ENCODE measurements at places on chromosomes 5 and 9.

GRCh38 chr9:127448112-127448805 is 2.9 kb downstream of the RPL12 start:
- no peak for DNase-seq

GRCh38 chr9:133160742-133161546 is 2.8 kb downstream of the GBGT1 start:
- no peak for DNase-seq

- no peak for DNase-seq
Measured at GRCh38 chr5:130222573-130222972, 318.3 kb downstream of the CHSY3 start.

DNA sequence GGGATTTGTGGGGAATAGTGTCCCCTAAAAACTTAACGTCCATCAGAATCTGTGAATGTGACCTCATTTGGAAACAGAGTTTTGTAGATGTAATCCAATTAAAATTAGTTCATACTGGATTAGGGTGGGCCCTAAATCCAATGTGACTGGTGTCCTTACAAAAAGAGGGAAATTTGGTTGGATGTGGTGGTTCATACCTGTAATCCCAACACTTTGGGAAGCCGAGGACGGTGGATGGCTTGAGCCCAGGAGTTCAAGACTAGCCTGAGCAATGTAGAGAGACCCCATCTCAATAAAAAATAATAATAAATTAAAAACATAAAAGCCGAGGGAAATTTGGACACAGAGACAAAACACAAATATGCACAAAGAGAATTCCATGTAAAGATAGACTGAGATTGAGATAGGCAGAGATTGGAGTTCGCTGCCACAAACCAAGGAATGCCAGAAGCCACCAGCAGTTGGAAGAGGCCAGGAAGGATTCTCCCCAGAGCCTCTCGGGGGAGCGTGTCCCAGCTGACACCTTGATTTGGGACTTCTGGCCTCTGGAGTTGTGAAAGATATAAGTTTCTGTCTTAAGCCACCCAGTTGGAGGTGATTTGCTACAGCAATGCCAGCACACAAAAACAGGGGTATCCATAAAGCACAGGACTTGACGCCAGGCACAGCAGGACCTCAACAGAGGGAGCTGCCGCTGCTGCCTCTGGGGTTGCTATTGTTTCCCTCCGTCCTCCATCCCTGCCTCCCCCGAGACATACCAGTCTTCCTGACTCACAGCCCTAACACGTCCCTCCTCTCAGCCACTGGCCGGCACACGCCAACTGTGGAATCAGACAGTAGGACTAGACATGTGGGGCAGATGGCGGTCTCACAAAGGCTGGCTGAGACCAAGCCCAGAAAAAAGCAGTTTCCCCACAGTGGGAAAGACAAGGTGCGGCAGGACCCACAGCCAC is 73.8 kb upstream of the IL17B start:
- DNase-seq: no peak

- no peak for DNase-seq
Measured at GRCh38 chr5:42547141-42547540, 123.9 kb downstream of the GHR start.

DNA sequence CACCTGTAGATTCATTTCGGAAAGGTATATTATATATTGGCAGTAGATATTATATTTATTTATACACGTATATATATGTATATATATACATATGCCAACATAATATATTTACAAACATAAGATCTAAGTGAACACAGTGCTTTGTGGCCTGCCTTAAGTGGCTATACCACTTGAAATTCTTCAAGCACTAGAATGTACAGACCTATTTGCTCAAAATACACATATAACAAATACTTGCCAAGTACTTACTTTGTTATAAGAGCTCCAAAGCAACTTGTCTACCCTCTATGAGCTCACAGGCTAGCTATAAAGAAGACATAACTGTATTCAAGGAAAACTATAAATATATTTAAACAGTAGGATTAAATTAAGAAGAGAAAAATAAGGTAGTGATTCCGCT is 33.6 kb upstream of the SLC36A1 start:
- DNase-seq: peak; percentile 63

DNA sequence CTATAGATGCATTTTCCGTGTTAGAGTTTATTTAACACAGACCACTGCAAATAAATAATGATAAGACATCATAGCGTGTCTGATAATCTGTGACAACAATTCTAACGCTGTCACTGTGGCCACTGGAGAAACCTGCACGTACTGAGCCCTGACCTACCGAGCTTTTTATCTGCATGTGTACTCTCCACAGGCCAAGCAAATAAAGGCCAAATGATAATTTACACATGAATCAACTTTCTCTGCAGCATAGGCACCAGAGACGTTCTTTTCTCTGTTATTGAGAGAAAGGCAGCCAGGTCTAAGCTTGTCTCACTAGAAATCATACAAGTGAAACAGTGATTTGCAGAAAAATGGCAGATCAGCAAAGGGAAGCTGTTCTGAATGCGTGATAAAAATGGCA is 75.8 kb downstream of the POU5F2 start:
- no peak for DNase-seq

- no peak for DNase-seq
Measured at GRCh38 chr5:173228639-173229381, 6.2 kb downstream of the NKX2-5 start.
